ENCODE measurements at places on chromosomes 7 and 10.

GRCh38 chr7:101676956-101677355 is 47.9 kb upstream of the MYL10 start:
- no peak for DNase-seq

GRCh38 chr10:94038024-94038423 is 44.3 kb downstream of the PLCE1 start:
- no peak for DNase-seq

DNA sequence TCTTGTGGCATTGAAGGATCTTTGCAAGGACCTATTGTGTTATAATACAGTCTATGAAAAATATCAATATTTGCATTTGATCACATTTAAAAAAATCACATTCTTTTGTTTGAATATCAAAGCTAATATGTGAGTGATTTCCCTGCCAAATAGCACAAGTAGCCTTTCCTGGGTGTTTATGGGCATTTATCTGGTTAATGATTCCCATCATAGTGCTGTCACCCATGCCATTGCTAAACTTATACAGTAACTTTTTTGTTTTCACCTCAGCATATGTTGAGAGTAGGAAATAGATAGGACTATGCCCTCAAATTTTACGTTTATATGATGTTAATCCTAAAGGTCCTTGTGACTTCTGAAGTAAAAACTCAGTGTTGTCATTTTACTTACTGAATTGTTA is 136.9 kb downstream of the CFTR start:
- DNase-seq: no peak

DNA sequence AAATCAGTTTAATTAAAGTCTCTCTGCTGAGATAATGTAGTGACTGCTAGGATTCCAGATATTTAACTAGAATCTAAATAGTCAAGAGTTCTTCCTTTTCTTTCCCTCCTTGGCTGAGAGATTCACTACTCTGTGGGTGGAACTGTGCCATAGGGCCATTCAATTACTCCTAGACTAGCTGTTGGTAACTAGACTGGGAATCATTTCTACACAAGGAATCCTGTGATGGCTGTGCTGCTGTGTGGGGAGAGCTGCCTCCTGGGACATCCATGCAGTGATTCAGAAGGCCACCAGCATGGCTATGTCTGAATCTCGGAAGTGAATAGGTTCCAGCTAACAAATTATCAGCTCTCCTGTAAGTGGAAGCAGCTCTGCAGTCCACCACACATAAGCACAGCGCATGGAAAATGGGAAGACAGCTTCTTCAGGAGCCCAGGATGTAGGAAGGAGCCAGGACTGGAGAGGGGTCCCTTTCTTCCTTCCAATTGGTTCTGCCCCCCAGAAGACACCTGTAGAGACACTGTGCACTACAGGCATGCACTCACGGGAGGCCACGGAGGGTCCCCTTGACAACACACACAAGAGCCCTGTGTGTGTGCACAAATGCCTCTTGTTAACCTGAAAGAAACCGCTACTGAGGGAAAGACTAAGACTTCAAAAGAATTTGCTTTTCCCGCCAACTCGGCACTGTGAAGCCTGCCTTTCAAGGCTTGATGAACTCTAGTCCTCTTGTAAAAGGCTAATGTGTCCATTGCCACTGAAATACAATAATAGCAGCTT is 66.5 kb downstream of the SCRN1 start:
- DNase-seq: peak; percentile 36

DNA sequence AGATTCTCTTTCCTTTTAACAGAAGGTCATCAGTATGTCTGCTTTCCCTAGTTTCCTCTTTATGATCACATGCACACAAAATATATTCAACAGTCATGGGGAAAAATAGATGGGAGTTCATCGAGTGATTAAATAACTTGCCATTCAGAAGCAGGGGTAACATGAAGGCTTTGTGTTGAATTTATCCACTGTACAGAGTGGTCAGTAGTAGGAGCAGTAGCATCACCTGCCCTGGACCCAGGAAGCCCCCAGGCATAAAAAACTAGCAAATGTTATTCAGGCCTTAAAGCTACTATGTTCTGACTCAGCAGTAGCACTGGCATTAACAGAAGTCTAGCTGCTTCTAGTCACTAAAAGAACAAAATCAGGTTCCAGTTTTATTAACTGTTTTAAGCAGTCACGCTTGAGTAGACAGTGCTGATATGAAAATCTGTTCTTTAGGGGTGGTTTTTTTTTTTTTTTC is 31.4 kb upstream of the FAM133B start:
- DNase-seq: no peak

DNA sequence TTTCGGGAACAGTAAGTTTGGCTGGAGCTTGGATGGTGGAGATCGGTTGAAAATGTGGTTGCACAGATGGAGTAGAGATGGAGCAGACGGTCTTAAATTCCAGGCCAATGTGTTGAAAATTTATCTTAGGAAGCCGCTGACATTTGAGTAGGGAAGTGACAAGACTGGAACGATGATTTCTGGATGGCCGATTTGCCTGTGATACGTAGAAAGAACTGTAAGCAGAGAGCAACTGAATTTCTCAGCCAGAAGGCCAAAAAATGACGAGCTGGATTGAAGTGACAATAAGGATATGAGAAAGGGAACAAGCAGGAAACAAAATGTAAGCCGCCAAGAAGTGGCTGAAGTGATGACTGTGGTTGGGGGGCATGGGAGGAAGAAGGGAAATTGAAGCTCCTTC is 687 bp upstream of the ARMC3 start:
- no peak for DNase-seq

- DNase-seq: no peak
Measured at GRCh38 chr10:96636551-96636950, 49.7 kb upstream of the TM9SF3 start.

GRCh38 chr7:37380831-37381230 is 67.8 kb downstream of the ELMO1 start:
- no peak for DNase-seq
